ENCODE measurements at places on chromosomes 3 and 15. TPM values are rescaled to one million over a fixed set of nuclear protein-coding genes. Genes with fewer than 3 reads are reported as not detected.

MBD4 gene
- 13.7 TPM for polyA plus RNA-seq

CCDC39 gene
- not detected for polyA plus RNA-seq

SLC9C1 gene
- polyA plus RNA-seq, result not detected

SLITRK3 gene
- polyA plus RNA-seq, result not detected

RAB6B gene
- 0.16 TPM for polyA plus RNA-seq
